ENCODE measurements at places on chromosomes 3 and 15.

DNA sequence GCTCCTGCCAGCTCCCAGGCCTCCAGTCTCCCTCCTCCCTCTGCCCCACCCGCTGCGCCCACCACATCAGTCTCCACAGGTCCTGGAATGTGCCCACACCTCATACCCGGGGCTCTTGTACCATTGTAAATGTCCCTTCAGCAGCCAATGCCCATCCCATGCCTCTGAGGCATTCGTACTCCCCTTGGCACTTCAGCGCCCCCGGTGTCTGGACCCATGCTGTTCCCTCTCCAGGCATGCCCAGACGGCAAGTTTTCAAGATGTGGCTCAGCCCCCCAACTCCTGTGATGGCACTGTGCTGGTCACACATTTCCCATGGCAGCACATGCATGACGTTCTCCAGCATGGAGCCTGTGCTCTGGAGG lies 13.3 kb downstream of the PLXND1 start:
- no peak for DNase-seq

DNA sequence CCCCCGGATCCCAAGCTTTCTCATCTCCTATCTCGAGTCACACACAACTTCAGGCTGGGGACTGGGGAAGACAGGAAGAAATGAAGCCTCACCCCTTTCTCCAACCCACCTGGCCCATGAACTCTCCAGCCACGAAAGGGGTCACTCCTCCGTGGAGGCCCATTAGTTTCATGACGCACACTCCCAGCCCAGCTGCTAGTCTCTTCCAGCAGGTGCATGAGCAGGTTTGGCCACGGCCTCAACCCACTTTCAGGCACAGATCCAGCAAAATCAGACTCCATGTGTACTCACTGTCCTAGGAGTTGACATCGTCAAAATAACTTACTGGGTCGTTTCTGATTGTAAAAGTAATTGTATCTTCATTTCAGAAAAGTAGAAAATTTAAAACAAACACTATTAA lies 76.6 kb downstream of the C3orf70 start:
- DNase-seq, result no peak

GRCh38 chr3:15578289-15578867 lies 23.0 kb downstream of the HACL1 start:
- no peak for DNase-seq

DNA sequence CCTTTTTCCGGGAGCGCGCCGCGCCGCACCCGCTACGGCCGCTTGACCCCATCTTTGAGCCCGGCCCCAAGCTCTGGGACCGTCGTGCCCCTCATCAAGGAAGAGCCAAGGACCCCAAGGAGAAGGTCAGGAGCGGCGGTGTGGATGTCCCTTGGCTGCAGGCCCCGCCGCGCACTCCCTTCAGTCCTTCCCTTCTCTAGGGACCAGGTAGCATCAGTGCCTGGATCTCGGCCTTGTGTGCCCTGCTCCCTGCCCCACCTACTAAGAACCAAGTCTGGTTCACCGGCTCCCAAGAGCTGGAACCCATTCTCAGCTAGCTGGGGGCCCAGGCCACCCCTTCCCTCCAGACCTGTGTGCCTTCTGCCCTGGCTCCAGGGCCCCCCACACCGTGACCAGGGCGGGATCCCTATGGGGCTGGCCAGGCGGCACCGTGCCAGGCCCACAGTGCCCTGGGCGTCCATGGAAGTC lies 69.3 kb upstream of the CGNL1 start:
- DNase-seq, result no peak

DNA sequence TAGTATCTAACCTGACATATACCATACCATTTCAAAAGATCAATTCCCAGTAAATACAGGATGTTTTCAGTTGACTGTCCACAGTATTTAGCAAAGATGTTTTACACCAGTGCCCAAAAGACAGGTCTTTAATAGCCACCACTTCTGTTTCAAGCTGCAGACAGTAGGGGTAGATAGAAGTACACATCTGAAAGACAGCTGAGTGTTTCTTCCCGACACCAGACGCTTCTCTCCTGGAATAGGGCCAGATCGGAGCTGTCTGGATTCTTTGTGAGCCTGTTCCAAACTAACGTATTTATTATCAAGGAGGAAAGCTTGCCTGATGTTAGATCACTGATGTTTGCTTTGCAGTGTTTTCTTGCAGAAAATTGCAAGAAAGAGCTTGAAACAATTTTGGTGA lies 136.1 kb upstream of the RBMS3 start:
- DNase-seq, result no peak

DNA sequence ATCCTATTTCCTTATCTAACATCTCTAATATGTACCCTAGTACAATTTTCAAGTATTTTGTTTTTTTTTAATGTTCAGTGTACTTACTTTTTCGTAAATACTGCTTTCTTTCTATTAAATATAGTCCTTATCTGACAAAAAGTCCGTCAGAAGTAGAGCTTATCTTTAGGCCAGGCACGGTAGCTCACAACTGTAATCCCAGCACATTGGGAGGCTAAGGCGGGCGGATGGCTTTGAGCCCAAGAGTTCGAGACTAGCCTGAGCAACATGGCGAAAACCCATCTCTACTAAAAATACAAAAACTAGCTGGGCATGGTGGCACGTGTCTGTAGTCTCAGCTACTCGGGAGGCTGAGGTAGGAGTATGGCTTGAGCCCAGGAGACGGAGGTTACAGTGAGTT lies 41.1 kb downstream of the USP3 start:
- no peak for DNase-seq

DNA sequence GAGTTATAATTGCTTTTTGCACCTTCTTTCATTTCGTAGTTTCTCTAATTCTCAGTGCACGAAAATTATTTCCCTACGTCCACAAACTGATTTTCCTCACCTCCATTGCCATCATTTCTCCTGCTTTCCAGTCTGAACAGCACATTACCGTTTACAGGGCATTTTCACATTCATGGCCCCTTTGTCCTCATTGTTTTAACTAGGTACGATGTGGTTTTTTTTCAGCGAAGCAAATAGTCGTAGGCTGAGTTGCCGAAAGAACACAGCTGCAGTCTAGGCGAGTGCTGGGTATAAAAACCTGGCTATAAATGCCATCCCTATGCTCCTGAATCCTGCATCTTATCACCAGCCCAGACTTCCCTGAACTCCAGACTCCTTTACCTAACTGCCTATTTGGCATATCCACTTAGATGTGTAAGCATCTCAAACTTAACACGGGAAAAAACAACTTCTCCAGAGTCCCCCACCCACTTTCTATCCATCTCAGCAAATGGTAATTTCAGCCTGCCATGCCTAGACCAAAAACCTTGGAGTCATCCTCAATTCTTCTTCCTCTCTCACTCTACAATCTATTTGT lies 691 bp upstream of the FSIP1 start:
- no peak for DNase-seq

GRCh38 chr15:27675571-27675970 lies 423.5 kb downstream of the OCA2 start:
- DNase-seq, result no peak
